Epithelial cell of proximal tubule (primary cell): ENCODE measurements at places on chromosomes 11 and 22. TPM values are rescaled to one million over a fixed set of nuclear protein-coding genes. Genes with fewer than 3 reads are reported as not detected.

The MS4A7 gene
- total RNA-seq, result not detected in 2 replicates

The SPCS2 gene
- total RNA-seq, result 40.1 and 42.8 TPM in 2 replicates

The RCOR2 gene
- 3.1 and 4.8 TPM in 2 replicates for total RNA-seq

The NRGN gene
- 2.7 and 5.8 TPM in 2 replicates for total RNA-seq

The TRIM48 gene
- not detected in 2 replicates for total RNA-seq

- DNase-seq, result no peak
Observed at GRCh38 chr22:44898236-44898635, 111.6 kb downstream of the PHF21B start.

GRCh38 chr11:83924795-83925542, 638.8 kb upstream of the CCDC90B start:
- no peak for DNase-seq

DNA sequence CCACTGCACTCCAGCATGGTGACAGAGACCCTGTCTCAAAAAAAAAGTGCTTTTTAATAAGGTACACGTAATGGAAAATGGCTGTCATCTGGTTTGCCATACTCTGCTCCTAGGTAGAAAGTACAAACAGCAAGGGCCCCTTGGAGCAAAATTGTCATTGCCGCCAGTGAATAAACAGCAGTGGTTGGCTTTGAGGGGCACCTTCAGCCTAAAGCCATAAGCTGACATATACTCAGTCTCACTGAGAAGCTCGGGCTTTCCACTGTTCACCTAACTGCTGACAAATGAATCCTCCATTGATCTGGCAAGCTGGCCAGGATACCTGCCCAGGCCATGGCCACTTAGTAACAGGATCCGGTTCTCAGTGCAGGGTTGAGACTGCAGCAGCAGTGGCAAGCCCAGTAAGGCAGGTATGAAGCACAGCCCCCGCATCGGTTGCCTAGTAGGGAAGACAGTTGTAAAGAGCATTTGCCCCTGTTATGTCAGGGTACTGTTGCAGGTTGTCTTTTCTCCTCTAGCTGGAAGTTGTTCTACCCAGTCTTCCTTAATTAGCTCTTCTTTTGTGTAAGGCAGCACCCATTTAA, 38.8 kb downstream of the MARK2 start:
- DNase-seq, result no peak

DNA sequence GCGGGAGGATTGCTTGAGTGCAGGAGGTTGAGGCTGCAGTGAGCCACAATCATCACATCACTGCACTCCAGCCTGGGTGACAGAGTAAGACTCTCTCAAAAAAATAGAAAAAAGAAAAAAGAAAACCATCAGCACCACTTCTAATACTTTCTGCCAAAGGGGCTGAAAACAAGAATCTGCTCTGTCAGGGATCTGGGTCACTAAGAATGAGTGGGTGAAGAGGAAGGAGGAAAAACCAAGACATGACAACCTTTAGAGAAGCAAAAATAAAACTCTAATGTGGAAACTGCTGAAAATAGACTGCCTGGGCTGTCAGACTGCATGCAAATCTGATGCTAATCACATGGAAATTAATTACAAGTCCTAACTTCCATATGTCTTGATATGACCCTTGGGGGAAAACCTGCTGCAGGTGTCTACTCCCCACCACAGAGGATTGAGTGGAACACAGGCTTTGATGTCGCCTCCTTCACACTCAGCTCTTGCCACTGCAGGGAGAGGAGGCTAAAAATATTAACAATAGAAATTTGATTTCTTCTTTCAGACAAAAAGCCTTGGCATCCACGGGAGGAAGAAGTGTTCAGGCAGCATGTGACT, 62.5 kb upstream of the CRTAM start:
- DNase-seq, result no peak

GRCh38 chr11:134610116-134610910, 198.3 kb upstream of the B3GAT1 start:
- no peak for DNase-seq

DNA sequence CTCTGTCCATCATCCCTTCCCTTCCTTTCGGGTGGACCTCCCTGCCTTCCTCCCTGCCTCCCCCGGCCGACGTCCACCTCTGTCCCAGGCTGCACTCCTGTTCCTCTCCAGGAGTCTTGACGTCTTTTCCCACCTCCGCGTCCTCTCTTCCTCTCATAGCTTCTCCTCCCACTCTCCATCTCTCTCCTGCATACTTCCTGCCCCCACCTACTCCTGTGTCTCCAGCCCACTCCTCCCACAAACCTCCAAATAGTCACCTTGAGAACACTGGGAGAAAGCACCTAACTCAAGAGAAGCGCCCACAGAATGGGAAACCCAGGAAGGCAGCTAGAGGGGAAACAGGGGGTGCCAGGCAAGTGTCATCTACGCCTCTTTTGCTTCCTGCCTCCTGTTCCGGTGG, 60.8 kb downstream of the PDE2A start:
- DNase-seq, result no peak

DNA sequence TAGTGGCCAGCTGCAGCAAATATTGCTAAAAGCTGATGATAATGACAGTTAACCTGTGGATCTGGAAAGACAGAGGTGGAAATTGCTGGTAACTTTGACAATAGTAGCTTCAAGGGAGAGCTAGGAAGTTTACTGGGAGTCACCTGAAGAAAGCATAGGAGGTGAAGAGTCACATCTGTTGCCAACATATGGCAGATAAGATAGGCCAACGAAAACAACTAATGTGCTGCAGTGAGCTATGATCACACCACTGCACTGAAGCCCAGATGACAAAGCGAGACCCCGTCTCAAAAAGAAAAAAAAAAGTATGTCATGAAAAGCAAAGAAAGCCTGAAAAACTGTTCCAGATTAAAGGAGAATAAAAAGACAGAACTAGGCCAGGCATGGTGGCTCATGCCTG, 4.3 kb upstream of the PRDM10 start:
- no peak for DNase-seq

- no peak for DNase-seq
Observed at GRCh38 chr22:41361716-41362310, 19.9 kb upstream of the TEF start.

DNA sequence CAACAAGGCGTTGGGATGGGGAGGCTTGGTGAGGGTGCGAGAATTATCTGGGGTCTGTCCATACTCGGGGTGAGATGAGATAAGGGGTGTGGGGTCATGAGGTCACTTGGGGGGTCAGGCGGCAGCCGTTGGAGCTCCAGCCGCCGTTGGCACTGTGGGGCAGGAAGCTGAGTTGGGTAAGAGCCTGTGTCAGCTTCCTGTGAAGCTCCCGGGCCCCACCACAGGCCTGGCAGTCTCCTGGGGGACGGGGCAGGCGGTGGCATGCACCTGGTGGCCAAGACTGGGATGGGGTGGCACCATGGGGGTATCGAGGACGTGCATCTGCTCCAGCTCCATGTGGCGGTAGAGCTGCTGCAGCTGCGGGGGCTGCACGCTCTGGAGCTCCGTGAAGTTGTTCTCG, 7.1 kb upstream of the MYBPC3 start:
- no peak for DNase-seq
